ENCODE measurements at places on chromosomes 2 and 18. TPM values are rescaled to one million over a fixed set of nuclear protein-coding genes. Genes with fewer than 3 reads are reported as not detected.
A peak's percentile ranks its signal among the peaks of the same experiment; 100 is the strongest.

- peak; percentile 66 for DNase-seq
Observed at GRCh38 chr2:179745635-179746256, 115.7 kb downstream of the ZNF385B start.

DNA sequence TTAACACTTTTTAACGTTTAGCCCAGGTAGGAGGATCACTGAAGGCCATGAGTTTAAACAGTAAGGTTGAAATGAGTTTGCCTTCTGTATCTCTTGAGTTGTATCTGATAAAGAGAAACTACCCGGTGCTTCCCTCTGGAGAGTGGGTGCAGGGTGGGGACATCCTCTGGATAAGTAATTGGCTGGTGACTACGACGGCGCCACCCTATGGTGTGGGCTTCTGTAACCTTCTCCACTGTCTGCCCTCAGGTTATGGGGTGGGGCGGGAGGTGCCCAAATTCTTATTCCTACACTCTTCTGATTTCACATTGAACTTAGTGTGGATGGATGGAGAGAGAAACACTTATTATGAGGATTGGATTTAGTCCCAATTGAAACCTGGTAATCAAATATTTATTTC, 68.8 kb downstream of the LDLRAD4 start:
- DNase-seq, result peak; percentile 9

DNA sequence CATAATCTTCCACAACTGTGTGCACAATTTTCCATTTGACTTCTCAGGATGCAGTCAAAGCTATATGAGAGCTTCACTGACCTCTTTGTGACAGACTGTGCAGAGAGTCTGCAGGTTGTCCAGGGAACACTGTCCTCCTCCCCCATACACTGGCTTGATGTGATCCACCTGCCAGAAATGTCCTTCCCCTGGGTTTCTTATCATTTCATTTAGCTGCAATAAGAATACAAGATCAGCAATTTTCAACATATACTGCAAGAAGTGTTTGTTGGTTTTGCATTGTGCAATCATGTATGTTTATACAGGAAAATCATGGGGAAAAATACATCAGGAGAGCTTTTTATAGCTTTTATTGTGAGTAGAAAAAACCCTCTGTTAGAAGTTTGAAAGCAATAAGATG, 150.7 kb downstream of the RAB3GAP1 start:
- no peak for DNase-seq

DNA sequence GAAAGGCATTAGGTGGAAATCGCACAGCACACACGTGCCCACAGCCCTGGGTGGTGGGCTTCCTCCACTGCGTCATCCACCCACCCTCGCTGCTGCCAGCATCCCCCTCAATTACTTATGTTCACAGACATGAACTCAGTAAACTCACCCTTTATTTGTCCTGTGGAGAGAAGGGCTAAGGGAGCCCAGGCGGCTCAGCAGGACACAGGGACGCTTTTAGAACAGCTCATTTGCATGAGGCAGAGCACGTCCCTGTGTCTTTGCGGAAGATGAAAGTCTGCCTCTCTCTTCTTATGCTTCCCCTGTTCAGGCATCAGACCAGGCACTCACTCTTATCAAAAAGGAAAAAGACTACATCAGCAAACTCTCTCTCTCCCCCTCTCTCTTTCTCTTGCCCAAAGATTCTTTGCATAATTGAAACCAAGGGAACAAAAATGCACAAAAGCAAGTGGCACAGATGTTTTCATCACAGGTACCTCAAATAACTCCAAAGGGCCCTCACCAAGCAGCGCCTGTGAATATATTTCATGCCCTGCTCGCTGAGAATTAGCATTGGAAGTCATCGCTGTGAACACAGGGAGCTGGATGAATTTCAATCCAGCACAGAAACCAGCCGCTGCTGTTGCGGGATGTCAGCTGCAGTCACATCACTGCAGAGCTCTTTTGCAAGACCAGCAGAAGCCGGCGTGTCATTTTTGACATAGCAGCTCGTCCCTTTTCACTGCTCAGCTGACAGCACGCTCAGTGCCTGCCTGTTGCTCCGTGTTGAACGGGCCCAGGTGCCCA, 376.3 kb upstream of the MYT1L start:
- DNase-seq, result no peak

- DNase-seq, result no peak
Observed at GRCh38 chr2:100902817-100903405, 83.0 kb downstream of the NPAS2 start.

GRCh38 chr18:75053028-75053629, 155.8 kb downstream of the PTGR3 start:
- DNase-seq, result peak; percentile 65

DNA sequence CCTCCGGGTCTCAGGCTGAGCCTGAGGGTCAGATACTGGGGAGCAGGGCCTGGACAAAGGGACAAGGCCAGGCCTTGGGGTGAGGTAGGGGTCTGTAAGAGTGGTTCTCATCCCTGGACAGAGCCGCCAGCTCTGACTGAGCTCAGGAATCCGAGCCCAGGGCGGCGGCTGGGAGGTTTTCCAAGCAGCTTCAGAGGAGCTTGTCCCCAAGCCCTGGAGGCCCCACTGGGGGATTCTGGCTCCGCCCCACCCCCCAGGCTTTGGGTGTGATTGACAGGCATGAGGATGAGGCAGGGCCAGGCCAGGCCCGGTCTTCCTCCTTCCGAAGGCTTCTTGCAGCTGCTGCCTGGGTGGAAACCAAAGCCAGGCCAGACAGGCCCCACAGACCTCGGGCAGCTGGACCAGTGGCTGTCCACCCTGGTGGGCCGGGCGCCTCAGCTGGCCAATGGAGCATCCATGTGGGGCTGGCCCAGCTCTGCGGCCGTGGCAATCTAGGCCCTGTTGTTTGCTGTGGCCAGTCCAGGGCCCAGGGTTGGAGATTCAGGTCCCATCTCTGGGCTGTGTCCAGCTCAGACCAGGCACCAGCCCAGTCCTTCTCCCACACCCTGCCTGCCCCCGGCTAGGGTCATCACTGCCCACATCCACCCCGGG, 23.1 kb upstream of the GPC1 start:
- DNase-seq, result peak; percentile 56

GRCh38 chr2:96819128-96819875, 3.2 kb downstream of the CNNM3 start:
- peak; percentile 75 for DNase-seq

DNA sequence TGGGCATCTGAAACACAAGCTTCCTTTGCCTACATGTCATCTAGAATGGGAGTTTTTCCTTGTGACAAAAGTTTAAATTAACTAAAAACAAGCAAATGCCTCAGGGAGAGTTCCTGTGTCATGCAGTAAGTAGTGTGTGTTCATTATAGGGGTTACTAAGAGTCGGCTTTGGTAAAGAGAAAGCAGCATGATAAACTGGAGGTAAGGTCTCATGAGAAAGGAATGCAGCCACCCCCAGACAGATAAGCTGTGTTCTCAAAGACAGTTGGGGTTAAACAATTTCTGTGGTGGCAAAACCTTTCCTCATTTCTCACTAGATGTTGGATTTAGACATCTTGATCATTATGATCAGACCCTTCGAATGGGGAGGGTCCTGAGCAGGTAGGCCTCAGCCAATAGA, 129.7 kb downstream of the MAP4K4 start:
- no peak for DNase-seq

- no peak for DNase-seq
Observed at GRCh38 chr2:36871068-36871707, 95.1 kb downstream of the STRN start.

POTEI gene
- not detected for total RNA-seq

C2orf80 gene
- total RNA-seq, result not detected

CFAP65 gene
- not detected for total RNA-seq

DPYSL5 gene
- total RNA-seq, result not detected

CYP26B1 gene
- total RNA-seq, result 3.8 TPM

RNF144A gene
- 16.0 TPM for total RNA-seq

LPIN2 gene
- total RNA-seq, result 50.7 TPM

Data from upper lobe of right lung (tissue), 1 donor.